ENCODE measurements at places on chromosomes 16 and 17.
A peak's percentile ranks its signal among the peaks of the same experiment; 100 is the strongest.

DNA sequence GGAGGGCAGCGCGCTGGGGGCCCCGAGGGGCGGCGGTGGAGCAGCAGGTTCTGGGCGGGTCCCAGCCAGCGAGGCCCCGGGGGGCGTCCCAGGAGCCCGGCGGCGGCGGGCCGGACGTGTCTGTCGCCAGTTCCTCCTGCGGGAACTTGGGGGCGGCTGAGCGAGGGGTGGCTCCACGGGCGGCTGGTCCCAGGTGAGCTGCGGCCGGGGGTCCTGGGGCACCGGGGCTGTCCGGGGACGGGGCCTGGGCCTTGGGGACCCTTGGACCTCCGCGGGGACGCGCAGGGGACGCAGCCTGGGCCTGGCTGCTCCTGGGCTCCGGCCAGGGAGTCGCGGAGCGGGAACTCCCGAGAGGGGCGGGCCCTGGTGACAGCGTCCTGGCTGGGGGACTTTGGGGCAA, 54.2 kb upstream of the ZNF267 start:
- DNase-seq, result no peak

GRCh38 chr17:34082404-34082803, 172.7 kb upstream of the CCL2 start:
- no peak for DNase-seq

DNA sequence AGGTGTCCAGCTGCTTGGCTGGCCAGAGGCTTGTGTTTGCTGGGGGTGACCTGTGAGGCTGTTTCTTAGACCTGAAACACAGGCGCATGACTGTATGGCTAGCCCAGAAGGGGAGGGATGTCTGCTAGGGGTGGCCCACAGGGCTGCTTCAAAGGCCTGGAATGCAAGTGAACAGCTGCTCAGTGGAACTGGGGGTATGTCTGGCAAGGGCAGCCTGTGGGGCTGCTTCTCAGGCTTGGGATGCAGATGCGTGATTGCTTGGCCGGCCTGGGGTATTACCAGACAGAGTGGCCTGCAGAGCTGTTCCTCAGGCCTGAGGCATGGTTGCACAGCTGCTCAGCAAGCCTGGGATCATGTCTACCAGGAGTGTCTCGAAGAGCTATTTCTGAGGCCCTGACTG, 20.5 kb downstream of the TANC2 start:
- no peak for DNase-seq

GRCh38 chr17:63706336-63707082, 6.6 kb upstream of the LIMD2 start:
- DNase-seq, result no peak

GRCh38 chr16:9679213-9679767, 502.9 kb downstream of the GRIN2A start:
- DNase-seq, result no peak

DNA sequence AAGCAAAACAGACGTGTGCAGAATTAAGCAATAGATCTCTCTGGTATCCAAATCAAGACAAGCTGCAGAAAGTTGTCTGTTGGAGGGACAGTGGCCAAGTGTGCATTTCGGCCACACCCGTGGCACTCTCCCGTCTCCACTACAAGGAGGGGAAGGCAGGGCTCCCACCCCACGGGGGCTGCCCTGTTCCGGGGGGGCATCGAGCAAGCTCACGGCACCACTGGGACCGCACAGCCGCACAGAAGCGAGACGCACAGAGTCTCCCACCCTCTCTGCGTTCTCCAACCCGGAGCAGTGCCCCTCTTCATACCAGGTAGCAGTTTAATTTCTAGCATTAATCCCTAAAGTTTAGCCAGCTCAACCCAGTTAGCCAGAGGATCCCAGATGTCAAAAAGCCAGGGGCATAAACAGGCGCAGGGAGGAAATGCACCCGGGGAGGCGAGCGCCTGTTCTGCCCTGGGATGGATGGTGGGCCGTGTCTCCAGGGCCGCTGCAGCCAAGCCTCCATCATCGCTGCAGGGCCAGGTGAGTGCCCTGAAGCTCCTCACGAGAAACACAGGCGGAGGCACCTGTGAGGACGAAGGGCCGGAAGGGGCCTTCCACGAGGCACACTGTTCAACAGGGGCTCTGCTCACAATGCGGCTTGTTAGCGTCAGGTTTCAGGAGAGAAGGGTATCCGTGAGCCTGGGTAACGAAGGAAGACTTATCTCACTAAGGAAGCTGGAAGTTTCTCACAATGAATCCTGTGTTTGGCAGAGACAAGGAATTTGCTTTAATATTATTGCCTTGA, 42.1 kb upstream of the METRNL start:
- DNase-seq, result no peak

DNA sequence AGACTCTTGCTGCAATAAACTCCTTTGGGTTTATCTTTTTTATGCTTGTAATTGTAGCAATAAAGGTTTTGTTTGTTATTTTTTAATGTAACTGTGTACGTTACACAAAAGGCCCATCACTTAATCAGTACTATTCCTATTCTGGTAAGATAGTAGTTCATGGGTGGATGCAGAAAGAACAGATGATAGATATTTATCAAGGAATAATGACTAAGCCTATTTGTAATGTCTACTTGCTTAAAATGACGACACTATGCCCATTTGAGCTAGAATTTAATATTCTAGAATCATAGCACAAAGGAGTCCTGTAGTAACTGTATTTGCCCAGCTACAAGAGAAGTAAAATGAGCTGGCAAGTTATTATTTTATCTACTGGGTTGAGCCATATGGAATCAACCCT, 235.4 kb upstream of the DYNLRB2 start:
- DNase-seq, result no peak

GRCh38 chr17:18257982-18258355, 569 bp downstream of the FLII start:
- DNase-seq, result peak; percentile 77

DNA sequence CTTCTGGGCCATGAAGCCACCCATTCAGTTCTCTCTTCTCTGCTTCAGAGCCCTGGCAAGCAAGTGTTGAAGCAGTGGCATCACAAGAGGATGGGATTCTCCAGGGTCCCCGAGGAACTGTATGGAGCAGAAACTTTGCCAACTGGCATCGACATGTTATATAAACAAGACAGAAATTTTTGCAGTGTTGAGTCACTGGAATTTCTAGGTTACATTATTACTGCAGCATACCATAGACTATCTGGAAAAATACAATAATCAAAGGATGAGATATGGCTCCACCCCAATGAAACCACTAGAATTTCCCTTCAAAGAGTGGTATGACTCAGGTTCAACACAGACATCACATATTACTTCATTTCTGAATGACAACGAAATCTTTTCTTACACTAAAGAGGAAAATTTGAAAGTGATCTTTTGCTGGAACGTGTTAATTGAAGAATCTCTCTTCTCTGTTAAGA, 343.0 kb upstream of the DYNLRB2 start:
- peak; percentile 81 for DNase-seq

GRCh38 chr17:57086069-57086930, 1.3 kb downstream of the AKAP1 start:
- peak; percentile 67 for DNase-seq

DNA sequence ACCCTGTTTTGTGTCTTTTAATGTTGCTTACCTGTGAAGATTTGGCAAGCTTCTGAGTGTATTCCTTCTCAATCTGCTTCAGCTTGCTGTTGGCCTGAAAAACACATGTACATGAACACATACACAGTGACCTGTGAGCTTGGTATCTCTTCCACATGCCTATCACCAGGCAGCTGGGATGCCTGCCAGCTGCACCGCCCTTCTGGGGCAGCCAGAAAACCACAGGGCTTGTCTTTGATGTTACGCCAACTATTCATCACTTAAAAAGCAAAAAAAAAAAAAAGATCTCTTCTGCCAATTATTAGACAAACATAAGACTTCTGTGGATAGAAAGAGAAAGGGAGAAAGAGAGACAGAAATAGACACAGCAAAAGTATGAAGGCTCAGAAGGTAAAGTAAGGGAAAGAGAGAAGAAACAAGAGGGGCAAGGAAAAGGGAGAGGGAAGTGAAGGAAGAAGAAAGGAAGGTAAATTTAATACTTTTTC, 189.2 kb upstream of the AXIN2 start:
- DNase-seq, result peak; percentile 84

- no peak for DNase-seq
Measured at GRCh38 chr17:75091855-75092327, 4.1 kb downstream of the SLC16A5 start.

DNA sequence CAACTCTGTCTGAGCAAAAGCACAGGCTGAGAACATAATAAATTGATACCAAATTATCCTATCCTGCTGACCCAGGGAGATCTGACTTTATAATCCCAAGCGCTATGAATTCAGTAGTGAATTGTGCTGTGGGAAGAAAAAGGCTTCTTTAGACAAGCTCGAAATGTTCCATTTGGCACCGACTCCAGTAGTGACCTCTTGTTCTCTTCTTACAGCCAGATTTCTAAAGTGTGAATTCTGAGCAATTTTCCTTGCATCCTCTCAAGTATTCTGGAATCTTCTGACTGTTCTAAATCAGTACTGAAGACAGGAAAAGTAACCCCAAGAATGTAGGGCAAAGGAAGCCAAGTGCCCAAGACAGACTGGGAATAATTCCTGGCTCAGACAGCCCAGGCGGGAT, 58.2 kb downstream of the CDYL2 start:
- no peak for DNase-seq

GRCh38 chr17:75315541-75316243, 26.5 kb upstream of the SLC25A19 start:
- DNase-seq, result no peak

DNA sequence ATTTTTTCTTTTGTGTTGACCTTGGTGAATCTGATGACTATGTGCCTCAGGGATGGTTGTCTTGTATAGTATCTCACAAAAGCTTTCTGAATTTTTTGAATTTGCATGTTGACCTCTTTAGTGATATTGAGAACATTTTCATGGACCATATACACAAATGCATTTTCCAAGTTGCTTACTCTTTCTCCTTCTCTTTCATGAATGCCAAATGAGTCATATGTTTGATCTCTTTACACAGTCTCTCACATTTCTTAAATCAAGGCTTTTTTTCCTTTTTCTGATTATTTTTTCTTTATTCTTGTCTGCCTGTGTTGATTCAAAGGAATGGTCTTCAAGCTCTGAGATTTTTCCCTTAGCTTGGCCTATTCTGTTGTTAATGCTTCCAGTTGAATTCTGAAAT, 46.6 kb upstream of the KCNJ16 start:
- no peak for DNase-seq

DNA sequence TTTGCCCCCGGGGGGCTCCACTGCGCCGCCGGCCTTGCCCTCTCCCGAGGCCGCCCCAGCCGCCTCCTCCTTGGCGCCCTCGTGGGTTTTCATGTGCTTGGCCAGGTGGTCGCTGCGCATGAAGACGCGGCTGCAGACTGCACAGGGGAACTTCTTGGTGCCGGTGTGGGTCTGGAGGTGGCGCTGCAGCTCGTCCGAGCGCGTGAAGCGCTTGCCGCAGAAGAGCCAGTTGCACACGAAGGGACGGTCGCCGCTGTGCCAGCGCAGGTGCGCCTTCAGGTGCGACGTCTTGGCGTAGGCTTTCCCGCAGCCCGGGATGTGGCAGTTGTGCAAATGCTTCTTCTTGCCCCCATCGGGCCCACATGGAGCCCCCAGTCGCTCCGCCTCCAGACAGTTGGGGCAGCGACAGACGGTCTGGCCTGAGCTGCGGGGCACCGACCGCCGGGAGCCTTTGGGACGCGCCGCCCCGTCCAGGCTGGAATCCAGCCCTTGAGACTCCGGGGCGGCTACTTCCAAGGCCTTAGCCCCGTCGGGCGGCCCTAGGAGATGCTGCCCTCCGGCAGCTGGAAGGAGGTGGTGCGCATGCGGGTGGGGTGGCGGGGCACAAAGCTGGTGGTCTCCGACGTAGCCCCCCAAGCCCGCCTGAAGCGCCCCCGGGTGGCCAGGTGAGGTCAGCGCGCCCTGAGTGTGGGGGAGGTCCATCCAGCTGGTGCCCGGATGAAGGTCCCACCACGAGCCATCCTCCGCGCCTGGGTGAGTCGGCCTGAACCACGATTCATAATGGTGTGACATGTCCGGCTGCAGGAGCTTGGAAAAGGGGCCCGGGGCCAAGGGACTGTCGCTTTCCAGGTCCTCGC, 3.4 kb downstream of the SP6 start:
- no peak for DNase-seq

DNA sequence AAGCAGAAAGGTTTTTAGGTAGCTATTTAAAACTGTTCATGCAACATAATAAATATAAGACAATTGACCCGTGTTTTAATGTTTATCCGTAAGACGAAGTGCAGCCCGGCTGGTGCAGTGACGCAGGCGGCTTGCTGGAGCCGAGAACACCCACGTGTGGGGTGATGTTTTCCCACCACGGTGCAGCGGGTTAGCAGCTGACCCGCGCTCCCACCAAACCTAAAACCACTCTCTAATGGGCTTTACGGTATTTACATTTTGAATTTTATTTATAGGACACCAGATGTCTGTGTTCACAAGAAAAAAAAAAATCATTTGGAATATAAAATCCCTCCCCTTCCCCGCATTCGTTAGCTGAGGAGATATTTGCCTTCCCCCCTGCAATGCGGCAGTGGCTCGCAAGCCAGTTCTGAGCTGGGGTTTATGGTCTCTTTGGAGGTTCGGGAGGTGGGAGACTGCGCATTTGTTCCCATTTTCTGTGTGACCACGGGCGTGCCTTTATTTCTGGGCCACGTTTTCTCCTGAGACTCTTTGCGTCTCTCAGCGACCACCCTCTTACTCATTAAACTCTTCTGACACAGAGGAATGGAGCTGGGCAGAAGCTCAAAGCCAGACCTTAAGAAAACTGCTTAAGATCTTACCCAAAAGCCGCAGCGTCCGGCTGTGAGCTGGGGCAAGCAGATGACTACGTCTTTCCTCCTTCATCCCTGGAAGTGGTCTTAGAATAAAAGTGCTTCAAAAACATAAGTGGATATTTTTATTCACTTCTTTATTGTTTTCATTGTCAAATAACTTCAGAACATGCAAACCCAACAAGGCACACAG, 301.1 kb downstream of the IRF8 start:
- no peak for DNase-seq

- DNase-seq, result peak; percentile 42
Measured at GRCh38 chr16:68992521-68992920, 112.9 kb upstream of the HAS3 start.

DNA sequence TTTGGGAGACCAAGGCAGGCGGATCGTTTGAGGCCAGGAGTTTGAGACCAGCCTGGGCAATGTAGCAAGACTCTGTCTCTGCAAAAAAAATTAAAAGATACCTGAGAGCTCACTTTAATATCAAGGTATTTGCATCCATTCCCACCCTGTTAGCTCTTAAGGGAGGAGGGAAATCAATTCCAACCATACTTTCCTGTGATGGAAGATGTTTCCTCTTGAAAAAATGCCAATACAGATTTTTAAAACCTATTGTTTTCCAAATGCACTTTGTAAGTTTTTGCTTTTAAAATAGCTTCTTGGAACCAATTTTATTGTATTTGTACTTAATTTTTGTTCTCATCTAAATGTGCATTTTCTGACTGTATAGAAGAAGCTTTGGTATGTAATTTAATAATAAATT, 49.2 kb downstream of the GOSR1 start:
- DNase-seq, result no peak

DNA sequence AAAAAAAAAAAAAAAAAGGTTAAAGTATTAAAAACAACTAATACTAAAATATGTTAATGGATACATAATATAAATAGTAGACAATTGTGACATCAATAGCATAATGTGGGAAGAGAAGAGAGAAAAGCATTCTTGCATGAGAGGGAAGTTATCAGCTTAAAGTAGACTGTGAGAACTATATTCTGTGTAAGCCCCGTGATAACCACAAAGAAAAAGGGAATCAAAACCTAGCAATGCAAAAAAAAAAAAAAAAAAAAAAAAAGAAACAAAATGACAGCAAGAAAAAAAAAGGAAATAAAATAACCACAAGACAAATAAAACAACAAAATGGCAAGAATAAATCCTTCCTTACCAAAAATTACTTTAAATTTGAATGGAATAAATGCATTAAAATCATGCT, 39.8 kb upstream of the MYLK3 start:
- no peak for DNase-seq
